ENCODE measurements at places on chromosomes 12 and 14.

DNA sequence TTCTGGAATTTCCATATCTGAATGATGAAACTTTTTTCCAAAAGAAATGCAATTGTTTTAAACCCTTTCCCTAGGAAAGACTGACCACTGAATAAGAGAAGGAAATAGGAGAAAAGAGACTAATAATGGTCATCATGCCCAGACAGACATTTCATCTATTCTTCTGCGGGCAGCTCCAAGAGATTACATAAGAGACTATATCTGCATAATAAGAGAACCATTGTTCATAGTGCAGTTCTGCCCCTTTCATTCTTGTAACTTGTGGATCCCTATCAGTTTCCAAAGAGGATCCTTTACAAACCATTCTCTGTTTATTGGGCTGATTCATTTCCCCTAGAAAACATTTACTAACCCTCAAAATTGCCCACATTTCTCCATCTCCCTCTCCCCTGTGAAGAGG lies 197.8 kb downstream of the FSCB start:
- DNase-seq = no peak

DNA sequence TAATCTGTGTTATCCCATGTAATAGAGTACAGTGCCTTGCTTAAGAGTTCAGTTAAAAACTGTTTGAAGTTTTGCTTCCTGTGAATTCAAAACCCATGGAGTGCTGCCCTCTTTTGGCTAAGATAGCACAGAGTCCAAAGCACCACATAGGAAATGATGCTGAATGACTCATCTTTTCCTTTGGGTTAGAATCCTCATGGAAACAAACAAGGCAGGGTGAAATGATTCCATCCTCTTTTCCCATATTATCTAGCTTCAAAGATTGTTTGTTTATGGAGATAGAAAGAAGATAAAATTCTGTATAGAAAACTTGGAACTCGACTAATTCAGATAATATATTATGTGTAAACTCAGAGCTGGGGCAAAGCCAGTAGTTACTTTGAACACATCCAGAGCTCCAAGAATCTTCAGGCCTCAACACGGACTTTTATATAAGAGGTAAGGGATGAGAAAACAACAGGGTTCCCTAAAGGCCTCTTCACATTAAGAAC lies 87.4 kb downstream of the OTOGL start:
- peak; percentile 1 for DNase-seq

DNA sequence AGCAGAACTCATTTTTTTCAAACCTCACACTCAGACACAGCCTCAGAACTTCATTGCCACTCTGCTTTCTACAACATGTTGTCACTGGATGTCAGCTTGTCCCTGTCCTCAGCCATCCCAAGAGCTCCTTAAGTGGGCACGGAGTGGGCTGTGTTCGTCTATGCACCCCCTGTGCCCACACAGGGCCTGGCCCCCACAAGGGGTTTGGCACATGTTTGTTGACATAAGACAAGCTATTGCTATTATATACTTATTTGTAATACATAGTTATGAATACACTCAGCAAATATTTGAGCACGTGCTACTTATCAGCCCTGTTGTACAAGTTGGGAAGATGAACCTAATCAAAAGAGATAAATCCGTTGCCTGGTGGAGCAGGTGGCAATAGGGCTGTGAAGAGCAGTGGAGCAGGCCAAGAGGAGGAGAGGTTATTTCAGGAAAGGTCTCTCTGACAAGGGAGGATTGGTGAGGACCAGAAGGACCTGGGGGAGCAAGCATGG lies 4.3 kb upstream of the BDKRB1 start:
- DNase-seq = no peak

DNA sequence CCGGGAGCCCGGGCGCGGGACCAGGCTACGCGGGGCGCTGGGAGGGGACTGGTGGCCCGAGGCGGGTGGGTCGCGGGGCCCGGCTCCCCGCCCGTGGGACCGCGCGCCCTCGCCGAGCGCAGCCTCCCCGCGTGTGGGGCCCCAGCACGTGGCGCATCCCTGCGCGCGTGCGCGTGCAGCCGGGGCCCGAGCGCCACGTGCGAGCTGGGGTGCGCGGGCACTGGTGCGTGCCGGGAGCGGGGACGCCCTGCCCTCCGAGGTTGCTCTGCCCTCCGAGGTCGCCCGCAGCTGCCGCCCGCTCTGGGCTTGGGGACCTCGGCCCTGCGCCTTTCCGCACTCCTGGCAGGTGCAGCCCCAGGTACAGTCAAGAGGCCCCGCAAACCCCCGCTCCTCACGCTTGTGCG lies 365 bp upstream of the CCDC88C start:
- DNase-seq = peak; percentile 81

- no peak for DNase-seq
Observed at GRCh38 chr12:126201981-126202537, 1136.8 kb downstream of the AACS start.

DNA sequence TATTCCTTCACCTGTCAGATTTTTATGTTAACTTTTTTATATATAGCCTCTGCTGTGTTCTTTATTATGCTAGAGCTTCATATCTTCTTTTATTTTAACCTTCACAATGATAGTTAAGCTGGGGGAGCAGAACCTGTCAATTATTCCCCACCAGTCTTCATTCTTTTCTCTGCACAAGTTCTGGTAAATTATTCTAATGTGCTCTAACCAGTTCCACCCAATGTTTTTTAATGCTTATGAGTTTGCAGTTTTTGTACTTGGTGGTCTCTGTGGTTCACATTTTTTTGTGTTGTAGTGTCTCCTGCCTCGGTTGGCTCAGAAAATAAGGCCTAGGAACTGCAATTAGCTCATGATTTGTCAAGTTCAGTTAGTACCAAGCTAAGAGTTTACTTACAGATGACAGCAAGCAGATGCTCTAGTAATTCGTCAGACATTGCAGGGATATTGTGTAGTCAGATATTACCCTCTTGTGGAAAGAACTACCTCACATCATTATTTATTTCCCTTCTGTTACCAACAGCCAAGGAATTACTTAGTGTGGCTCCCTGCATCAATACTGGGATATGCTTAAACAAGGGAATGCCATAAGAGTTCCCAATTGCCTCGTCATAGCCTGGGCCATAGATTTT lies 14.5 kb downstream of the DYRK2 start:
- DNase-seq = no peak

DNA sequence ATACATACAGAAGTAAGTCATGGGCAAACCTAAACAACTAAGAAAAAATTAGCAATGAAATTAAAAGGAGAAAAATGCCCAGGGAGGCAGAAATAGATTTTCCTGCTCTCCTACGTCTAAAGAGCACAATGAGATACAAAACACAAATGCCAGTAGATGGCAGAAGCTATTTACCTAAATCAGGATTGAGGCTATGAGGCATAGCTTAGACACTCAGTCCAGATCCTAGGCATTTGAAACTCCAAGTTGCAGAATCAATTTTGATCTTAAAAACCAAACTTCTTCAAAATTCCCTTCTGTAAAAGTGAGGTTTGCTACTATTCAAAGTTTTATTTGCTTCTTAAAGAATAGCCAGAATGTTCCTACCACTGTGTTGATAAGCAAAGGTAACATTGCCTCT lies 368.6 kb downstream of the DAD1 start:
- no peak for DNase-seq

- DNase-seq = no peak
Observed at GRCh38 chr12:11075642-11076041, 13.5 kb upstream of the TAS2R46 start.

- no peak for DNase-seq
Observed at GRCh38 chr12:46188170-46188569, 80.7 kb downstream of the SLC38A1 start.

GRCh38 chr12:118183155-118183554 lies 47.2 kb downstream of the PEBP1 start:
- DNase-seq = no peak

DNA sequence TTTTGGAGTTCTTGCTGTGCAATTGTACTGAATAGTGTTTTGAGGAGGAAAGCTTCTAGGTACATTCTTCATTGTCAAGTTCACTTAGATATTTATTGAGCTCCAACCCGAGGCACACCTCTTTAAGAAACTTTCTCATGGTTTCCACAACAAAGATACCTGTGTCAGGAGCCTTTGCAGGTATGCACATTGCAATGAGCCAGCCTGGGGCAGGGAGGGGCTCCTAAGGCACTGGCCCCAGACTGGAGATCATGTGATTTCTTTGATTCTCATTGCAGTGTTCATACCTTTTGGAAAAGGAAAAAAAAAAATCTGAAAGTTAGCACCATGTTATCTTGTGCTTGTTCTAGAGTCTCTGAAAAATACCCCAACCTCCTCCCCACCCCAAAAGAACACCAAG lies 80.3 kb downstream of the PRMT8 start:
- no peak for DNase-seq

DNA sequence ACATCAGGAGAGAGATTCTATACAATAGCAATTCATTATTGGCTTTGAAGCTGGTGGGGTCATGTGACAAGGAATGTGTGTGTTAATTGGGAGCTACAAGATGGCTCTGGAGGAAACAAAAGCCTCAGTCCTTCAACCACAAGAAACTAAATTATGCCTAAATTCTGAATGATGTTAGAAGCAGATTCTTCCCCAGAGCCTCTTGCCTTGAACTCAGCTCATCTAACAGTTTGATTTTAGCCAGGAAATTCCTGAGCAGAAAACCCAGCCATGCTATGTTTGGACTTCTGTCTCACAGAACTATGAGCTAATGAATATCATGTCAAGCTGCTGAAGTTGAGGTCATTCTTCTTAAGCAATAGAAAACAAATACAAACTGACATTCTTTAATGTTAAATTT lies 274.7 kb downstream of the SLC6A15 start:
- no peak for DNase-seq

- DNase-seq = peak; percentile 73
Observed at GRCh38 chr14:52325126-52325525, 11.0 kb downstream of the PTGER2 start.

DNA sequence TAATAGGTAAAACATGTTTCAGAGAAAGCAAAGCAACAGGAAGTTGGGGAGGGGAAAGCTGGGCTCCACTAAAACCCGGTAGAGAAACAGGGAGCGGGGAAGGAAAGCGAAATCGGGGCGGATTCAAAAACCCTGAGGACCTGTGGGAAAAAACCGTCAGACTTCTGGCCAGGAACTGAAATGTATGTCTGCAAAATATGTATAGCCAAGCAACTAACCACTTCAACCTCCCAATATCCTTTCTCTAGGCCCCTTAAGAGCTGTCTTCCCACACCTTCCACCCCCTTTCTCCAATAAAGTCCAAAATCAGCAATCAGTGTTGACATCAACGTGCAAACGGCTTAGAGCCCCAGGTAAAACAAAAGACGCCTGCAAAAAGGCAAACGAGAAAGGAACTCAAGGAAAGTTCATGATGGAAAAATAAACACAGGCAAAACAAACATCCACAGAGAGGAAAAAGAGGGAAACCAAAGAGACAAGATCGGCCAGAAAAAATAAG lies 32.8 kb downstream of the SIX1 start:
- DNase-seq = no peak

GRCh38 chr14:95211721-95212504 lies 54.6 kb upstream of the DICER1 start:
- no peak for DNase-seq

DNA sequence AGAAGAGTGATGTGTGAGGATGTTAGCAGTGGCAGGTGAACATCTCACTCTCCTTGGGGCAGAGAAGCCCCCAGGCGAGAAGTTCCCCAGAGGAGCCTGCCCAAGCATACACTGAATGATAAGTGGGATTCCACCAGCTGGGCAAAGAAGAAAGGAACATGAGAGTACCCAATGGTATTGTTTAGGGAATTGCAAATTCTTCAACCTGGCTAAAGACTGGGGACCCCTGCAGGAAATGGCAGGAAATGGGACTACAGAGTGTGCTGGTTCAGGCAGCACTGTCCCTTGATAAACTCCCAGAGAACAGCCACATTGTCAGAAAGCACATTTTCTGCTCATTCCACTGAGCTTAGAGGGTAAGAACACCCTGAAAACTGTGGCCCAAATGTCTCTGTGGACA lies 121.3 kb downstream of the RPS29 start:
- DNase-seq = no peak

- DNase-seq = no peak
Observed at GRCh38 chr12:79300199-79300568, 390.6 kb downstream of the PAWR start.

DNA sequence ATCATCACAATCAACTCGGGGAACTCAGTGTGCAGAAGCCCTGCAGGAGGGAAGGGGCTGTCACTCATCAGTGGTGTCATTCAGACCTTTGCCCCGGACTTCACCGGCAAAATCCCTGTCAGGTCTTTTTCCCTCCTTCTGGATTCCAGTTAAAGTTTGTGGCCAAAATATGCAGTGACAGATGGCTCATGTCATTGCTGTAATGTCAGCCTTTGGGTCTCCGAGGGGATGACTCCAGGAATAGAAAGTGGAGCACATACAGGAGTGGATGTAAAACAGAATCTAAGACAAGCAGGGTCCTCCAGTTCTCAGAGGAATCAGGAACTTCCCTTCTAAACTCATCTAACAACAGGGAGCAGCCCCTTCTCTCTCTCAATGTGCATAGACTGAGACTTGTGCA lies 130.3 kb upstream of the RASSF8 start:
- DNase-seq = no peak

GRCh38 chr12:47813511-47814196 lies 6.0 kb downstream of the HDAC7 start:
- DNase-seq = peak; percentile 38

- no peak for DNase-seq
Observed at GRCh38 chr12:65074932-65075331, 46.2 kb downstream of the WIF1 start.

GRCh38 chr12:64950711-64951298 lies 126.4 kb downstream of the TBC1D30 start:
- DNase-seq = no peak

DNA sequence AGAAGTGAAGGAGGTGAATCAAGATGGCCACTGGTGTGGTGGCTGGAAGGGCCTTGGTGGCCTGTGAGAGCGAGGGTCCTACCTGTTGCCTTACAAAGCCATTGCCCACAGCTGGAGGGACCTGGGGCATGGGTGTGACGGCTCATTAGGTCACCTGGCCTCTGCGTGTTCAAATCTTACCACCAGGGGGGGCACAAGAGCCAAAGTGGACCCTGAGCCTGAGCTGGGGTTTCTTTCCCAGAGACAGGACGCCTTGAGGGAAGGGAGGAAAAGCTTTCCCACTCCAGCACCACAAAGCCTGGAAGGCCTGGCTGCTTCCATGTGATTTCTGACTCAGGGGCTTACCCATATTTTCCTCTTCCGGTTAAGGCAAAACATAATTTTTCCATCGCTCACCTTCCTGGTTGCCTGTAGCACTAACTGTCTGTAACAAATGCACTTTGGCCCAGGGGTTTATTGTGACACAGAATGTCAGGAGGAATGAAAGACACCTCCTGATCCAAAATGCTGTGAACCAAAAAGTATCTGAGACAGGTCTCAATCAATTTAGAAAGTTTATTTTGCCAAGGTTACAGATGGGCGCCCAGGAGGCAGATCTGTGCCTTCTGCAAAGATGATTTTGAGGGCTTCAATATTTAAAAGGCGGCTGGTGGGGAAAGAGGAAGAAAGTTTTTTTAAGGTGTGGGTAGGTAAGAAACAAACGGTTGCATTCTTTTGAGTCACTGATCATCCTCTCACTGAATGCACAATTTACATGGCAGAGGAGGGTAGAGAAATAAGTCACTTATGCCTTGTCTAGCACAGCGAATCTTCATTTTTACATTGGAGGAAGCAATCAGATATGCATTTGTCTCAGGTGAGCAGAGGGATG lies 4.3 kb upstream of the CD9 start:
- peak; percentile 69 for DNase-seq
